Smooth muscle cell of bladder (primary cell): ENCODE measurements at places on chromosomes 4 and X. TPM values are rescaled to one million over a fixed set of nuclear protein-coding genes. Genes with fewer than 3 reads are reported as not detected.

EVC gene
- 34.8 and 36.8 TPM in 2 replicates for total RNA-seq

NSDHL gene
- total RNA-seq = 21.8 and 31.4 TPM in 2 replicates

PF4V1 gene
- 51.0 and 75.8 TPM in 2 replicates for total RNA-seq

TMSB15A gene
- 0.85 and 0.92 TPM in 2 replicates for total RNA-seq

PRDM5 gene
- total RNA-seq = 17.7 and 19.3 TPM in 2 replicates

GASK1B gene
- 78.9 and 168 TPM in 2 replicates for total RNA-seq

GIMD1 gene
- total RNA-seq = not detected in 2 replicates

VEGFD gene
- 0.14 and 0.46 TPM in 2 replicates for total RNA-seq

CT45A1 gene
- total RNA-seq = not detected in 2 replicates

CYP4V2 gene
- total RNA-seq = 14.5 and 19.9 TPM in 2 replicates

ESX1 gene
- not detected in 2 replicates for total RNA-seq

TMSB15B gene
- total RNA-seq = 2.1 and 2.7 TPM in 2 replicates

POLN gene
- 2.3 and 4.0 TPM in 2 replicates for total RNA-seq

GPRASP1 gene
- 4.0 and 8.9 TPM in 2 replicates for total RNA-seq

PPARGC1A gene
- total RNA-seq = 0.37 and 0.43 TPM in 2 replicates

BEX5 gene
- not detected in 2 replicates for total RNA-seq

RTL5 gene
- total RNA-seq = 0.85 and 1.6 TPM in 2 replicates

CCSER1 gene
- total RNA-seq = 0.14 and 0.74 TPM in 2 replicates

XG gene
- 7.9 and 8.4 TPM in 2 replicates for total RNA-seq

BCLAF3 gene
- 4.8 and 6.1 TPM in 2 replicates for total RNA-seq

TLL1 gene
- total RNA-seq = 0.09 and 0.14 TPM in 2 replicates

L1CAM gene
- 0.28 TPM in 2 replicates for total RNA-seq
